Trophoblast cell (in vitro differentiated cells and primary cell): ENCODE measurements at places on chromosomes 11 and 22.

DNA sequence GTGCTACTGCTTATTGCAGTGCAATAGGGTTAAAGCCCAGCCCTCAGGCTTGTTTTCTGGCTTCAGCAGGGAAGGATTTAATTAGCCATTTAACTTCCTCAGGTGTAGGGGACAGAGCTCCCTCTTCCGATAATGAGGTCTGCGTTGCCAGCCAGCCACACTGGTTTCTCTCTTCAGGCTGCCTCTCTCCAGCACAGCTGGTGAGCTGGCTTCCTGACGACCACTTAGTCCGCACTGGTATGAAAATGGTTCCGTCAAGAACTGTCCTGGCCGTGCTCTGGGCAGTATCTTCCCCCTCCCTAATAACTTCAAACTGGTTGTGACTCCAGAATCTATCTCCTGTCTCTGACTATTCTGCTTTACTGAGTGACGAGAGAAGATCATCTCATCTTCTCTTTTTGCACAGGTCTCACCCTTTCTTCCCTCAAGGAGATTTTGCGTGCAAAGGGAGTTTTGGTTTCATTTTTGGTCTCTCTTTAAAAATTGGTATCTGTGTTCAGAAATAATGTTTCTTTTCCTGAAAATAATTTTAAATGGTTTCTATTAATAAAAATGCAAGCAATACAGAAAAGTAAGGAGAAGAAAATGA lies 49.2 kb downstream of the CNTN5 start:
- DNase-seq = no peak

DNA sequence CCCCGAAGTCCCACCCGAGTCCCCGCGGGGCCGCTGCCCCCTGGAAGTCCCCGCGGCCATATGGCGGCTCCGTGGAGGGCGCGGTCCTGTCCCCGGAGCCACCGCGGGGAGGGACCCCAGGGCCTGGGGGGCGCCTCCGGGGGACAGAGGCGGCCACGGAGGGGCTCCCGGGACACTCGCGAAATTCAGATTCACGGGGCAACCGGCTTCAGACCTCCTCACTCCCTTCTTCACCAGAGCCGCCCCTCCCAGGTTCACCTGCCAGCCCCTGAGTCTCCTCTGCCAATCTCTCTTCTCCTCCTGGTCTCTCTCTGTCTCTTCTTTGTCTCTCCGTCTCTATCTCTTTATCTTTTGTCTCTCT lies 28.2 kb upstream of the TOLLIP start:
- no peak for DNase-seq

GRCh38 chr22:42194953-42195352 lies 64.3 kb upstream of the CYP2D6 start:
- peak; percentile 56 for DNase-seq

DNA sequence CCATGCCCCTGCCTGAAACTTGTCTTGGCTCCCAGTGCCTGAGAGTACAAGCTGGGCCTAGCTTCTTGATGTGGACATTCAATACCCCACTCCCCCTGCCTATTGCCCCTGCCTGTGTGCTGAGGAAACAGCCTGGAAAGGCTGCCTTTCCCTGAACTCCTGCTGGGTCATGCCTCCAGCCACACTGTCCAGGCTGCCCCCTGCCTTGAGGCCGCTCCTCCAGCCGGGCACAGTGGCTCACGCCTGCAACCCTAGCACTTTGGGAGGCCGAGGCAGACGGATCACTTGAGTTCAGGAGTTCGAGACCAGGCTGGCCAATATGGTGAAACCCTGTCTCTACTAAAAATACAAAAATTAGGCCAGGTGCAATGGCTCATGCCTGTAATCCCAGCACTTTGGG lies 10.1 kb downstream of the CCS start:
- no peak for DNase-seq

DNA sequence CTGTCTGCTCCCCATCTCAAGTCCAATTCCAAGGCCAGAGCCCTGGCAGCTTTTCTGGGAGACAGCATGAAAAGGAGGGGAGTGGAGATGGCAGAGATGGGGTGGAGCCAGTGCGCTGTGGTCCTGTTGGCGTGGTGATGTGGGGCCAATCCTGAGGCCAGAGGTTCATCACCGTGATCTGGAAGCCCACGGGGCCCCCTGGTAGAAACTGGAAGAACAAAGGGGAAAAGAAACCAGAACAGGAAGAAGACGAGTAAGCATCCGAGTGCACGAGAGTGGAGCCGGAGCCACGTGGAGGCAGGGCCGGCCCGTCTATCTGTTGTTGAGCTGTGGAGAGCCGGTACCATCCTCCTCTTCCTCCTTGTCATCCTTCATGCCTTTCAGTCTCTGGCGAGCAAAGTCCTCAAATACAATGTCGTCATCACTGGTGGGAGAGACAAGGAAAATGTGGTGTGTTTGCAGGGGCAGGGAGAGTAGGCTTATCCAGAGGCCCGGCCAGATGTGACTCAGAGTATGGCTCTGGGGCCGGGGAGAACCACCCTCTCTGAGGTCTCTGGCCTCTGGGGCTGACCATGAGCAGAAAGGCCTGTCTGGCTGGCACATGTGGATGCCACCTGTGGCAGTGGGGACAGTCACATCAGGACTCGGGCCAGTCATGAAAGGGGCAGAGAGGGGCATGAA lies 25.4 kb downstream of the TPBGL start:
- DNase-seq = no peak

- no peak for DNase-seq
Measured at GRCh38 chr11:41005986-41006385, 453.5 kb downstream of the LRRC4C start.

GRCh38 chr11:77074205-77074604 lies 7.4 kb downstream of the CAPN5 start:
- no peak for DNase-seq

DNA sequence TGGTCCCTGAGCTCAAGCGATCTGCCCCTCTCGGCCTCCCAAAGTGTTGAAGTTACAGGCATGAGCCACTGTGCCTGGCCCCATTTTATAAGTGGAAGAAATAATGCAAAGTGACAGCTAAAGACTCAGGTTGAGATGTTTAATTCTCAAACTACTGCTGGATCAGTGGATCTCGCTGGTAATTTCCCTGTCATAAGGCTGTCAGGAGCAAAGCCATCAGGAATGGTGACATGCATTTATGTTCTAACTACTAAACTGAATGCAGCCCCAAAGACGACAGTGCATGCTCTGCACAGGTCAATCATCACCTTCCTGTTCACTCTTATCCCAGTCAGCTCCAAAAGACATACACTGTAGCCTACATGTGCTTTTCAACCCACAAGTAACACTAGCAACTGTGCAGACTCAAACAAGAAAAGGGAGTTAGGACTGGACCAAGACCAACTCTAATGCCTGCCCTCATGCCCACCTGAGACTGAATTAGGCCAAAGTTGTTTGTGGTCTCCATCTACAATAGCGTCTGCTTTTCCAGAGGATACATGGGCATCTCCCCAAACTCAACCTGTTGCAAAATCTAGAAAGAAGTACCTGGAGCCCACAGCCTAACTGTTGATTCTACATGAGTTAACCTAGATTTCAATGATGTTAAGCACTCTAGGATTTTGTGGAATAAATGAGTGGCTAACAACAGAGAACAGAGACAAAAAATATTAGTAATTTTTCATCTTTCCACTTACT lies 14.8 kb downstream of the TMEM216 start:
- DNase-seq = no peak

DNA sequence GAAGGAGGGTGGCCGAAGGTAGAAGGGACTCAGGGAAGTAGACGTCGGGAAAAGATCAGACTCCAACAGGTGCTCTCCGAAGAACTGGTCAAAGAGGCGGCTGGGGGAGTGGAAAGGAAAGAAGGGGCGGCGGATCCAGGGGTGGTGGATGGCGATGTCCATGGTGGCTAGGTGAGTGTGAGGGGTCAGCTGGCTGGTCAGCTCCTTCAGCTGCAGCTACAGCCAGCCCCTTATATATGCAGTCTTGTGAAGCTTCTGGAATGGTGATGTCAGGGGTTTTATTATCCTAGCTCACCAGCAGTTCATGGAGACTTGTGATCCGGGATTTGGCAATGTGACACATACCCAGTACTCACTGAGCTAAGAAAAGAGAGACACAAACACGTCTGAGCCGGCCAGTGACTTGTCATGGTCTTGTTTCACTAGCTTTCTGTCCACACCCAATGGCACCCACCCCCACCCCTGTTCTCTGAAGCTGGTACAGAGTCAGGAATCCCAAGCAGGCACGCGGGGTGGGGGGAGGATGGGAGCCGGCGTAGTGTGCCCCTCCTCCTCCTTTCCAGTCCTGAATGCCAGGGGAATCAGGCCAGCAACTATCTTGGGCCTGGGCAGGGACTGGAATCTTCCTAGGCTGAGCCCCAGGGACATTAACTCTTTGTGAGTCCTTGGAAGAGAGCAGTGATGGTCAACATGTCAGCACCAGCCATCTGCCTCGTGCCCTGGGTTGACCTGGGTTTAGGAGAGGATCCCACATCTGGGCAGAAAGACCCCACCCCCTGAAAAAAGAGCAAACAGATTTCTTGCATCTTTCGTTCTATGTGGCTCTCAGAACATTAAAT lies at the start of gene CRYAB:
TSS of gene CRYAB (minus strand) at position 208 of the 839 bp plus-strand sequence. CDS start at position 162, 46 bp downstream.
- peak; percentile 89 for DNase-seq

DNA sequence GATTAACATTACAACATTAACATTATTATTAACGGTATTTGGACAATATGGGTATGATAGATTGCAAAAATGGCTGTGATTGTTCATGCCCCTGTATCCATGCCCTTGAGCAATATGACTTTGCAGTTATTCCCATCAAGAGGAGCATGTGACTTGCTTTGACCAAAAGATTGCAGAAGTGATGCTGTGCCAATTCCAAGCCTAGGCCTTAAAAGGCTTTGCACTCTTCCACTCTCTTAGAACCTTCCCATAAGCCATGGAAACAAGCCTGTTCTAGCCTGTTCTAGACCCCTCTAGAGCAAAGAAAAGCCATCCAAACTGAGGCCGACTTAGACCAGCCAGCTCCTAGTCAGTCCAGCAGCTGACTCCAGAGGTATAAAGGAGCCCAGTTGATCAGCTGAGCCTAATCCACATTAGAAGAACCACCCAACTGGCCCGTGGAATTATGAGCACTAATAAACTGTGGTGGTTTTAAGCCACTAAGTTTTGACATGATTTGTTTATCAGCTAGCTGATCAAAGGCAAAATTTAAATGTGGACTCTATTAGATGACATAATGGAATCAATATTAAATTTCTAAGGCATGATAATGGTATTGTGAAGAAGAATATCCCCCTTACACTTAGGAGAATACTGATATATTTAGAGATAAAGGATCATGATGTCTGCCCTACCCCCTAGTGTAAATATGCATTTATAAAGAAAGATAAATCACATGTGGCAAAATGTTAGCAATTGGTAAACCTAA lies 28.6 kb downstream of the RAB30 start:
- no peak for DNase-seq

DNA sequence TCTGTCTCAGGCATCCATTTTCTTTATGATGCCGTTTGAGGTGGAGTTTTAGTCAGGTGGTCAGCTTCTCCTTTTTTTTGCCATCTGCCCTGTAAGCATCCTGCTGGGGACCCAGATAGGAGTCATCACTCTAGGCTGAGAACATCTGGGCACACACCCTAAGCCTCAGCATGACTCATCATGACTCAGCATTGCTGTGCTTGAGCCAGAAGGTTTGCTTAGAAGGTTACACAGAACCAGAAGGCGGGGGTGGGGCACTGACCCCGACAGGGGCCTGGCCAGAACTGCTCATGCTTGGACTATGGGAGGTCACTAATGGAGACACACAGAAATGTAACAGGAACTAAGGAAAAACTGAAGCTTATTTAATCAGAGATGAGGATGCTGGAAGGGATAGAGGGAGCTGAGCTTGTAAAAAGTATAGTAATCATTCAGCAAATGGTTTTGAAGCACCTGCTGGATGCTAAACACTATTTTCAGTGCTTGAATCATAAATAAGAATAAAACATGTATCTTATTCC lies 10.9 kb upstream of the HBE1 start:
- peak; percentile 7 for DNase-seq

- DNase-seq = no peak
Measured at GRCh38 chr11:102462610-102463009, 10.0 kb upstream of the TMEM123 start.

GRCh38 chr22:26086359-26086758 lies 82.9 kb upstream of the SEZ6L start:
- DNase-seq = no peak

GRCh38 chr22:20963201-20964052 lies 3.6 kb upstream of the AIFM3 start:
- DNase-seq = no peak

DNA sequence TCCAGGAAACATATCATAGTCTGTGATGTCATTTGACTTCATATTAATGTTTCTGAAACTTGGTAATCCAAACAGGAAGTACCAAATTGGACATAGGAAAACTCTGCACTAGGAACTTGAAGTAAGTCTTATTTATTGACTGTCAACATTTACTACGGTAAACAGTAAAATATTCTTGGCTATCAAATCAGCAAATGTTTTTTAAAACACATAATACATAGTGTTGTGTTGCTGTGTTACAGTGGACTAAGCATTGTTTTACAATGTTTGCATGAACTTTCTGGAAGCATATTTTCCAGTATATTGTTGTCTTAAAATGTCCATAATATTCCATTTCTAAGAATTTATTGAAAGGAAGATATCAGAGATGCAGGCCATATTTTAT lies 2.8 kb upstream of the OR51E2 start:
- no peak for DNase-seq

- peak; percentile 60 for DNase-seq
Measured at GRCh38 chr11:115464269-115464668, 39.9 kb downstream of the CADM1 start.

DNA sequence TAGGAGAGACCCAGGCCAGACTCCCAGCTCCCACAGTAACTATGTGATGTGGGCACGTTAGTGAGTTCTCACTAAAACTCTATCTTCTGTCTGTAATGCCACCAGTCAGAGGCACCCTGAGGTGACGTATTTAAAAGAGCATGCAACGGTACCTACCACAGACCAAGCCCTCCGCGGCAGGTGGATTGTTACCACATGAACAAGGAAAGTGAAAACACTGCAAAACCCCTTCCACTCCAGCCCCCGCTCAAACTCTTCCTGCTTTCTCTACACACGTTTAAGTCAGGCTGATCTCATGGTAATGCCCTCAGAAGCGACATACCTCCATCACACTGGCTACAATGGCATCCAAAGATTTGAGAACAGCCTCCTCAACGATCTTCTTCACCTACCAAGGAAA lies 36.7 kb downstream of the SERPIND1 start:
- no peak for DNase-seq

- DNase-seq = peak; percentile 51
Measured at GRCh38 chr11:71080239-71081097, 171.9 kb downstream of the SHANK2 start.

- DNase-seq = no peak
Measured at GRCh38 chr11:1889224-1889930, 2.3 kb downstream of the PRR33 start.

GRCh38 chr11:27812341-27812740 lies 112.1 kb upstream of the BDNF start:
- DNase-seq = no peak

DNA sequence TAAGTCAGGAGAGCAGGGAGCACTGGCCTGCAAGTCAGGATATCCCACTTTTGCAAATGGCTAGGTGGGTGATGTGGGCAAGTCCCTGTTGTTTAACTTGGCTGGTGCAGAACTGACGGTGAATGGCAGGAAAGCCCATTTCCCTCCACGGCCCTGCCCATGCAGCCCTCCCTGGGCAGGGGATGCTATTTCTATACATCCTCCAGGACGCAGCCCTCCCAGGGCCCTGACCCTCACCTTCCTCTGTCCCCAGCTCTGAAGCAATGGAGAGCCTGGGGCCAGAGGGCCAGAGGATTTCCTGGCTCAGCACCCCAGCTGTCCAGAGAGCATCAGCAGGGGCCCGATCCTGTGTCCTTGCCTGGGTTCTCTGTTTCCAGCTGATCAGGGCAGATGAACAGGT lies 91.3 kb downstream of the TSPAN18 start:
- DNase-seq = no peak
